ENCODE measurements at places on chromosomes 5 and 9.

DNA sequence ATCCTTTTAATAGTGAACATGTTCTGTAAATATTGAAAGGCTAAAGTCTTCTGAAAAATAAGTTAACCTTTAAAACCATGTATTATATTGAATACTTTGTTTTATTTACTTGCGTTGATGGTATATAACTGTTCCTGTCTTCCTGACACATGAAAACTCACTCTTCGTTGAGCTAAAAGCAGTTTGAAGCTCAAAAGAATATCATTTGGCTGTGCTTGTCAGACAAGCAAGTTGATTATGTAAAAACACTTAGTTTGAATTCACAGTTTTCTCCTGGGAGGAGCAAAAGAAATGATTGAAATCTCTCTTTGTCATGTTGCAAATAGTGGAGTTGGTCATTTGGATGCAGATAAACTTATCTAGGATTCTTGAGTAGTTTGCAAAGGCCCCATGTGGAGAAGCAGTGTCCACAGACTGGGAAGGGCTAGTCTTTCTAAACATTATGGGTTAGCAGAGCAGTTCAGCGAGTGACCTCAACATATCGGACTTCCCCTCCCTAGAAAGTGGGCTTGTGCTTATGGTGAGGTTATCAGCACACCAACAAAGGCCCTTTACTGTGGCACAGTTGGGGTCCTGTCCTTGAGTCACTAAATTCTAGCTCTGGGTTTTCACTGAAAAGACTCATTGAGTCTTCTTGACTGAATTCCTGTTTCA, 290.4 kb downstream of the CSNK1G3 start:
- DNase-seq = no peak

DNA sequence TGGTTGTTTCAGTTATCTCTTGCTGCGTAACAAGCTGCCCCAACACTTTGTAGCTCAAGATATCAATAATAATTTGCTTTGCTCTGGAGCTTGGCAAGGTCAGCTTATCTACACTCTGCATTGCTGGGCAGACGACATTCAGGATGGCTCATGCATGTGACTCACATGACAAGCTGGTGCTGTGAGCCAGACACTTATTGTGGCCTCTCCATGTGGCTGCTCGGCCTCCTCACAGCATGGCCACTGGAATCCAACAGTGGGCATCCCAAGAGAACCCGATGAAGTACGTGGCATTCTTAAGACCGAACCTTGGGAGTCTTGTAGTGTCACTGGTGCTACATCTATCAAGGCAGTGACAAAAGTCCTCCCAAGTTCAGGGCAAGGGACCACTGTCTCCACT, 94.2 kb upstream of the MVB12B start:
- no peak for DNase-seq

- DNase-seq = no peak
Measured at GRCh38 chr9:5321058-5321457, 16.5 kb upstream of the RLN2 start.

GRCh38 chr9:7121664-7122063, 363.9 kb downstream of the KDM4C start:
- DNase-seq = no peak

- DNase-seq = no peak
Measured at GRCh38 chr9:87771316-87772006, 45.5 kb downstream of the CTSL start.

GRCh38 chr5:147939431-147940114, 33.2 kb upstream of the C5orf46 start:
- DNase-seq = no peak

GRCh38 chr9:18707061-18707461, 233.1 kb downstream of the ADAMTSL1 start:
- no peak for DNase-seq

DNA sequence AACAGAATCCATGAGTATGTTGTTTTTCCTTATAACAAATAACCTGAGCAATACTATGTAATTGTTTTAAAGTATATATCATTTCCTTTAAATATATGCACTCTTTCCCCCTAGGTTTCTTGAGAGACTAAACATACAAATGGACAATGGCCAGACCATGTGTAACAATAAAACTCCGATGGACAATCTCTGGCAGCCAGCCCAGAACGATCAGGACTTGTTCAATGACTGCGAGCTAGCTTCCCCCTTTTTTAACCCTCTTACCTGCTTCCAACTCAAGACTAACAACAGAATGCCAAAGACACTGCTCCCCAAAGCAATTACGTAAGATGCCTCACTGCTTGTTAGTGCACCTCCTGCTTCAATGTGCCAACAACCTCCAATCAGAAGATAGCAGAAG, 94.9 kb downstream of the HTR4 start:
- DNase-seq = no peak

DNA sequence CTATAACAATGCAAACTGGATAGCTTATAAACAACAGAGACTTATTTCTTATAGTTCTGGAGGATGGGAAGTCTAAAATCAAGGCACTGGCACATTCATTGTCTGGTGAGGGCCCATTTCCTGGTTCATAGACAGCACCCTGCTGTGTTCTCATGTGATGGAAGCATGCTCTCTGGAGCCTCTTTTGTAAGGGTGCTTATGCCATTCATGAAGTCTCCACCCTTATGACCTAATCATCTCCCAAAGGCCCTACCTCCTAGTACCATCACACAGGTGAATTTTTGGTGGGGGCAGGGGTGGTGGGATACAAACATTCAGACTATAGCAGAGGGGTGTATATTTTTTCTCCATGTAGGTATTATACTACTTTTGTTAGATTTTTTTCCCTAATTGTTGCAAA, 92.4 kb downstream of the UNC13B start:
- no peak for DNase-seq

- no peak for DNase-seq
Measured at GRCh38 chr5:108324886-108325285, 57.0 kb downstream of the FBXL17 start.

- no peak for DNase-seq
Measured at GRCh38 chr5:170104299-170104698, 1.4 kb upstream of the FOXI1 start.

GRCh38 chr9:134123764-134124128, 12.1 kb upstream of the WDR5 start:
- no peak for DNase-seq

DNA sequence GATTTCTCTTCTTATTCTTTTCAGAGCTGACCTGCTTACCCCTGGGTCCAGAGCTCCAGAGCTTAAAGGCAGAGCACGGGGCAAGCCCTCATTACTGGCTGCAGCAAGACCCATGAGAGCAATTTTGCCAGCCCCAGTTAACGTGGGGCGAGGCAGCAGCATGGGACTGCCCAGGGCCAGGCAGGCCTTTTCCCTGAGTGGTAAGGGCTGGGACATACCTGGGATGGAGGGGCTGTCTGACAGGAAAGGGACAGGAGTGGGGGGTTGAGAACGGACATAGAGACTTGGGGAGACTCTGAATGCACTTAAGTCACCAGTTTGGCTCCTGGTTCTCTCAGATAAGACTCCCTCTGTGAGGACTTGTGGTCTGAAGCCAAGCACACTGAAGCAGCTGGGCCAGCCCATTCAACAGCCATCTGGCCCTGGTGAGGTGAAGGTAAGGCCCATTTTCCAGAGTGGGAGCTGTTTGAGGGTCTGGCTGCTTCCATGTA, 26.2 kb downstream of the HMGXB3 start:
- DNase-seq = no peak

- no peak for DNase-seq
Measured at GRCh38 chr5:147400126-147400809, 109.6 kb downstream of the DPYSL3 start.

GRCh38 chr9:133823189-133824105, 85.3 kb upstream of the SARDH start:
- no peak for DNase-seq

GRCh38 chr9:35338086-35338485, 151.8 kb upstream of the RUSC2 start:
- DNase-seq = no peak

DNA sequence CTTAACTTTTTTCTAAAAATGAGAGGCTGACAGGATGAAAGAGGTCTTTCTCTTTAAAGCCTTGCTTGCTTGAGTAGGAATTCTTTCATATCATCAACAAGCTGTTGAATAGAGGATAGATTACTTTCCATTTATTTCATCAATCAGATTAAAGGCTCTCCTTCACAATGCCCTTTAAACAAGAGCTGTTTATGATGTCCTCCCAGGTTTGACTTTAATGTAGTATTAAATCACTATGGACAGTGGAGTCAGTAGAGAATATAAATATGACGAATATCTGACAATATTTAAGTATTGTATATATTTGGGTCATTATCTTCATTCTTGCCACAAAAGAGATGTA, 282.0 kb downstream of the ISL1 start:
- DNase-seq = no peak

- DNase-seq = no peak
Measured at GRCh38 chr5:165919196-165919595, 2372.2 kb upstream of the WWC1 start.

- DNase-seq = no peak
Measured at GRCh38 chr9:33800886-33801285, 5.5 kb downstream of the PRSS3 start.

GRCh38 chr5:151038801-151039238, 18.4 kb downstream of the GPX3 start:
- DNase-seq = peak; percentile 49

- DNase-seq = no peak
Measured at GRCh38 chr5:72908664-72909063, 47.2 kb upstream of the FCHO2 start.

DNA sequence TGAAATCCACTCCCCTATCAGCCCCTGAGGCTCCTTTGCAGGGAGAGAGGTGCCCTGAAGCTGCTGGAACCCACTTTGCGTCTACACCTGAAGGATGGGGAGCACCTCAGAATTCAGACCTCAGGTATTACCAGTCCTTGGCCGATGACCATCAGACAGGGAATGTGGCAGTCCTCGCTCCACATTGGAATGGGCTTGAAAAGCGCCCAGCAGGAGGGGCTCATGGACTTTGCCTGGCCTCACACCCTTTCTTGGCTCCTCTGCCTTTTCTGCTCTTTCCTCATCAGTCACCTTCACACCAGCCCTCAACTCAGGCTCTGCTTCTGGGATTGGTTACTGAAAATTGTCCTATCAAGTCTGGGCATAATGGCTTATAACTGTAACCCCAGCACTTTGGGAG, 83.9 kb downstream of the BARX1 start:
- no peak for DNase-seq

GRCh38 chr9:86178503-86178902, 79.1 kb upstream of the GOLM1 start:
- no peak for DNase-seq

DNA sequence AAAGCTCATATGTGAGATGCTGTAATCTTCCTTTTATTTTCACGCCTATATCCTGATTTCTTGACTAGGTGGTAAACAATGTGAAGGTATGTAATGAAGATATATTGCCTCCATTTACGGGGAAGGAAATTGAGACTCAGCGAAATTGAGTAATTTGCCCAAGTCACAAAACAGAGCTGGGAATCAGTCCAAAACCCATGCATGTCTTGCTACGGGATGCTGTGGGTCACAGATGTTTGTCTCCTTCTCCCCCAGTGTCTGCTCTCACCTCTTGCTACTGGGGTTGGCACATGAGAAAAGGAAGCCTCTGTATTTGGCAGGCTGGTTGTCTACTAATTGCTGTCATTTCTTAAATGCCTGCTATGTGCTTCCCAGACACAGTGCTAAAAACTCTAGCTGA, 53.7 kb upstream of the TEX48 start:
- no peak for DNase-seq

- no peak for DNase-seq
Measured at GRCh38 chr5:112930082-112930344, 8.0 kb upstream of the REEP5 start.

GRCh38 chr9:128550770-128551656, 1.4 kb upstream of the SPTAN1 start:
- no peak for DNase-seq

DNA sequence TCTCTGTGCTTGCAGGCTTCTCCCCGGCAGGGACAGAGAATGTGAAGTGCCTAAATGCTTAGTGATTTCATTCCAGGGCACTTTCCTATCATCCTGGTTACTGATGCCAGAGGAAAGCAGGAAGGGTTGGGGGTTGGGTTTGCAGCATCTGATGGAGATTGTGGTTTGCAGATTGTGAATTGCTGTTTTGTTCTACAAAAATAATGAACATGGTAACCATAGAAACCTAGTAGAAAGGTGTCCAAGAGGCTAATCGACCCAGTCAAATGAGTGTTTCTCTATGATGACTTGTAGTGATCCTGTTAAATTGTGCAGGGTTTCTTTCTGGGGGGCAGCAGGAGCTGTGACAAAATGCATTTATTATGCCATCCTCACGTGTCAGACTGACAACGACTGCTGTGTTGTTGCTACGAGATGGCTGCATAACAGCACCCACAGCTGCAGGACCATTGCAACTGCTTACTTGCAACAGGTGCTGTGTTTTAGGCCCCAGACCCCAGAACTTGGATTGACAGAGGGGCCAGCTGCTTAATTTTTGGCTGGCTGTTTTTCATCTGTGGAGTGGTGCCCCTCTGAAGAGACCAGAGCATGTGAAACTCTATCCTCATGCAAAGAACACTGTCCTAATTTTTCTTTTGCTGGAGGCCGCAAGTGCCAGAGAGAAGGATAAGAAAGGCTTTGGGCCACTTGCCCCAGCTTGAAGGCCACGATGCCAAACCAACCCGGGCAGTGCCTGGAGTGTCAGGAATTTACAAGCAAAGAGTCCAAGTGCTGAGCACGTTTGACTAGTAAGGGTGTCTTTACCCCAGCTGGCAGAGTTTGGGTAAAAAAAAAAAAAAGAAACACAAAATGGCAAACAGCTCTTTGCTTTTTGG, 397.8 kb downstream of the GADD45G start:
- DNase-seq = no peak

GRCh38 chr9:87436716-87437115, 61.0 kb upstream of the DAPK1 start:
- no peak for DNase-seq
